Bronchial epithelial cell (primary cell): ENCODE measurements at places on chromosomes 7 and 10.

GRCh38 chr7:137760111-137760510 lies 86.7 kb downstream of the DGKI start:
- no peak for DNase-seq

DNA sequence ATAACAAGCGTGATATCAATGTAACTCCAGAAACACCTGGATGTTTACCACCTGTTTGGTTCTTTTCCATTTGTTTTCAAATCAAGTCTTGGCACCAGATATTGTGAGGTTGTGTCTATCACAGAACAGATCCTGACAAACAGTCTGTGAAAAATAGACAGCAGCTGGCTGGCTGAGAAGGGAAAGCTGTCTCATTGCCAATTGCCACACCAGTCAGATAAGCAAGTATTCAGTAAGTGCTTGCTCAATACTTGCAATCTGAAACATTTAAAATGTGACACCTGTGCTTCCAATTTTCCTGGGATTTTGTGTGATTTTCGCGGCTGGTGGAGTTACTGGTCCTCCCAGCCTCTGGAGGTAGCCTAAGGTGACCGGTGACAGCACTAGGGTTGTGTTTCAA lies 147.9 kb upstream of the MYO3A start:
- DNase-seq = no peak

- peak; percentile 62 for DNase-seq
Observed at GRCh38 chr7:79936281-79936983, 198.2 kb upstream of the GNAI1 start.

GRCh38 chr10:132708441-132708840 lies 77.5 kb downstream of the NKX6-2 start:
- DNase-seq = no peak

- no peak for DNase-seq
Observed at GRCh38 chr10:76136961-76137360, 705.5 kb downstream of the LRMDA start.

GRCh38 chr7:127667759-127668530 lies 16.0 kb downstream of the SND1 start:
- peak; percentile 51 for DNase-seq

GRCh38 chr7:28395831-28396230 lies 16.5 kb upstream of the CREB5 start:
- no peak for DNase-seq

DNA sequence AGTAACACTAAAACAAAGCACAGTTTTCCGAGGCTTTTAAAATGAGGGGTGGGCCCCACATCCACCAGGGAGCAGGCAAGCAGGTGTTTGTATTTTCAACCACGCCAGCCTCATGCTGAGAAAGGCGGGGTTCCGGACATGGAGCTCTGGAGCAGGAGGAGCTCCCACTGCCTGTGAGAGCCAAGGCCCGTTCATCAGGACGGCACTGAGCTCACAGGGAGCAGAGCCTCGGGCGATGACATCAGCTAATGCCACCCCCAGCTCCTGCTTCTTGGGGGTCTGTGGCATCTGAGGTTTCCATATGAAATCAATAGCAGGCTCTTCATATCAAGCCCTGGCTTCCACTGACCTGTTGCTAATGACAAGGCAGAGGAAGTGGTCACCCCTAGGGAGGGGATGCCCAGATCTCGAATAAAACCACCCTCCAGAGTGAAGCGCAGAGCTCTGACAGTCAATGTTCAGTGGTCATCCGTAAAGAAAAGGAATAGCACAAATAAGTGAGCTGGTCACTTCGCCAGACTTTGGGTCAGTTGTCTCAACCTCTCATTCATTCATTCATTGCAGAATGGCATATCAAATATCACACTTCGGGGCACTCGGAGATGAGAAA lies 89.1 kb downstream of the TNS3 start:
- no peak for DNase-seq

- no peak for DNase-seq
Observed at GRCh38 chr10:54799506-54799905, 1.5 kb downstream of the PCDH15 start.

GRCh38 chr7:26441002-26441521 lies 149.4 kb downstream of the SNX10 start:
- DNase-seq = no peak

GRCh38 chr7:79761876-79762429 lies 308.5 kb upstream of the MAGI2 start:
- DNase-seq = no peak

DNA sequence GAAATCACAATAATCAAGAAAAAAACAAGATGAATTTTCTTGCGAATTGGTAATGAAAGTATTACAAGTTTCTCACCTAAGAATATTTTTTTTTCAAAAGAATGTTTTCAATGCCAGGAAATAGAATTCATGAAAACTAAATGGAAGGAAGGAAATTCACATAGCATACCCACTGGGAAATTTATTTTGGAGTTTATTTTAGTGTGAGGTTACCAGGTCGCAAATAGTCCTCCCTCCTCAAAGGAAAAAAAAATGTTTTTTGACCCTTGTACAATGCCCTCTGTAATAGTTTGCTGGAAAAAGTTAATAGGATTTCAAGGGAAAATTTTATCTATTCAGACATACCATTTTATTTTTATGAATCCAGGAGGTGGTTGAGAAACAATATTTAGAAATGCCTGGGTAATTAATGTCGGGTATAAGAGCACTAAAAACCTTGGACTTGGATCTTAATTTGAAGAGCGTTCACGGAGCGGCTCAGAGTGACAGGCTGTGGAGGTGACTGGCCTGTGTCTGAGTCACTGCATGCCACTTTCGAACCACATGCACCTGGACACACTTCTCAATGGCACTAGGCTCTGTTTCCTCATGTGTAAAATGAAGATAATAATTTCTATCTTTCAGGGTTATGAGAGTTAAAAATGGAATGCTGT lies 28.2 kb downstream of the CUBN start:
- no peak for DNase-seq

GRCh38 chr10:92479547-92479946 lies 94.3 kb downstream of the IDE start:
- DNase-seq = no peak

- no peak for DNase-seq
Observed at GRCh38 chr10:75062506-75063299, 48.8 kb upstream of the SAMD8 start.

DNA sequence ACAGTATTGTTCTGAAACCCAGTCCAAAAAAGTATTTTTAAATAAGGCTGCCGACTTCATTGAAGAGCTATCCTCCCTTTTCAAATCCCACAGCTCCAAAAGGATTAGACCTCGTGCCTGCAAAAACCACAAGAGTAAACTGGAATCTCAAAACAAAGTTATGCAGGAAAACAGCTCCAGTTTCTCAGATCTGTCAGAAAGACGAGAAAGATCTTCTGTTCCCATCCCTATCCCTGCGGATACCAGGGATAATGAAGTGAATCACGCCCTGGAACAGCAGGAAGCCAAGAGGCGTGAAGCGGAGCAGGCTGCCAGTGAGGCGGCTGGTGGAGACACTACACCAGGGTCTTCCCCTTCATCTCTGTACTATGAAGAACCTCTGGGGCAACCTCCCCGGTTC lies 12.6 kb downstream of the MYPN start:
- DNase-seq = no peak

GRCh38 chr10:15661574-15661973 lies 58.1 kb downstream of the ITGA8 start:
- no peak for DNase-seq

DNA sequence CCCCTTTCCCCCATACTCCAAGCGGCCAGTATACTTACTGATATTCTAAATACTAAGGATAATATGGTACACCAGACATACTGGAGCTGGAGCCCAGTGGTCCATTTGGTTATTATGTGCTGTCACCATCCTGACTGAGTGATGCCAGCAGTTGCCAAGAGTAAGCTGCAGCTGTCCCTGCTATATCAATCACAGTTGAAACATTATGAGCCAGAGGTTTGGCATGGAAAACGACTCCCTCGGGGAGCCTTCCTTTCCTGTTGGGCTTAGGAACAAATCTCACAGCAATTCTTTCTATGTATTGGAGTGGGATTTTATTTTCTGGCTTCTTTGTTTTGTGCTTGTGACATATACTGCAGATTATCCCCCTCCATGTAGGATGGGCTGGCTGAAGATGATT lies 32.6 kb downstream of the STRIP2 start:
- no peak for DNase-seq

GRCh38 chr10:87935290-87936141 lies 72.1 kb downstream of the PTEN start:
- peak; percentile 7 for DNase-seq
